ENCODE measurements at places on chromosomes 16 and 17.

DNA sequence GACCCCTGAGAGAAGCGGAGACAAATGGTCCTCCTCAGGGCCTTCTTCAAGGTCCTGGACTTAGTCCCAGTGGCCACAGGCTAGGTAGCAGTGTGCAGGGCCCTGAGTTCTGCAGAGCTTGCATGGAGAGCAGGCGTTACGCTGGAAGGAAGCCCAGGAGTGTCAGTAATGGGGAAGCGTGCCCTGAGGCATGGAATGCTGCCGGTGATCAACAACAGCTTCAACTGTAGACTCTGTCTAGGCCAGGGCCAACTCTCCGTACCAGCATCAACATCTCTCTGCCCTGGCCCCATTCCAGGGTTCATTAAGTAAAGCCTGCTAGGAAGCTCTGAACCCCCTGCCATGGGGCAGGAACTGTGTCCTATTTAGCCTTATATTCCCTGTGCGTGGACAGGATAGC, 568 bp upstream of the TNK1 start:
- no peak for DNase-seq

- DNase-seq: no peak
Measured at GRCh38 chr17:12229335-12229734, 208.7 kb downstream of the MAP2K4 start.

DNA sequence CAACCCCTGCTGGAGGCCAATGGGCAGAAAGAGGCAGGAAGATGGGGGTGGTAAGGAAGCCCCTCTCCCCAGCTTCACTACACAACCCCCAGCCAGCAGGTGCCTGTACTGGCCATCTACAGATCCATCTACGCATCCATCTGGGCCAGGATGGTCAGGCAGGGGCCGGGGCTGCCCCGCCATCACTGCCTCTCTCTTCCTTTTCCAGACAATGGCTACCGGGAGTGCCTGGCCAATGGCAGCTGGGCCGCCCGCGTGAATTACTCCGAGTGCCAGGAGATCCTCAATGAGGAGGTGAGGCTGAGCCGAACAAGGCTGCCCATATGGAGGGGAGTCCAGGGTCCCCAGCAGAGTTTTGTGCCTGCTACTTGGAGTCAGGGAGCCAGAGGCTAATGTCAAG, 23.5 kb upstream of the SPPL2C start:
- DNase-seq: no peak

GRCh38 chr17:45788057-45788456, 3.9 kb downstream of the CRHR1 start:
- DNase-seq: no peak

- DNase-seq: no peak
Measured at GRCh38 chr17:4969551-4970173, 2.0 kb upstream of the SPAG7 start.

DNA sequence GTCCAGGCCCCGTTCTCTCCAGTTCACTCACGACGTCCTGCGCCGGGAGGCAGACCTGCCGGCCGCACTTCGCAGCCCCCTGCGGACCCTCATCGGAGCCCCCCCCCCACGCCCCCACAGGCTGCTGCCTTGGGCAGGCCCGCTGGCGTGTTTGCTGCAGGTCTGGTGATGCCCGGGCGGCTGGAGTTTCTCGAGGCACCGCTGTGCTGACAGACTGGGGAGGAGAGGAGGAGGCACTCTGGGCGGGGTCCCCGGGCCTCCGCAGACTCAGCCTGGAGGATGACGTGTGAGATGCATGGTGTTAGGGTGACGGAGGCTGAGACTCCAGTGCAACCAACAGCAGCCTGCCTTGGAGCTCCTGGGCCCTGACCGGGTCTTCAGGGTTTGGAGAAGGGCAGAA, 24.1 kb downstream of the BAIAP2 start:
- DNase-seq: no peak
